ENCODE measurements at places on chromosomes 1 and 21.

- no peak for DNase-seq
Observed at GRCh38 chr1:32063261-32063681, 9.5 kb upstream of the TMEM39B start.

DNA sequence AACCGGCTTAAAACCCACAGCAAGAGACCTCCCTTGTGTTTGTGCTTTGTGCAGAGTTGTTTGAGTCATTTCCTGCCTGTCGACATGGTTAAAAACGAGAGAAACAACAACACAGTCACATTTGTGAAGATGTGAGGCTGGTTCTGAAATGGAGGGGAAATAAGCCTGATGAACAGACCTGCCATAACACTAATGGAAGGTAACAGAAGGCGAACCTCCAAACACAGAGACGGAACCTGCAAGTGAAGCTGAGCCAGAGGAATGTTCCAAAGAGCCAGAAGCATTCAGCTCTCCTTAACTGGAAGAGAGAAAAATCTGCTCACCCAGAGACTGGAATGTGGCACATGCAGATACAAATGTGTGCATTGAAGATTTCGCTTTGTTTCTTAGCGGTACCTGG, 53.2 kb upstream of the RAVER2 start:
- no peak for DNase-seq

DNA sequence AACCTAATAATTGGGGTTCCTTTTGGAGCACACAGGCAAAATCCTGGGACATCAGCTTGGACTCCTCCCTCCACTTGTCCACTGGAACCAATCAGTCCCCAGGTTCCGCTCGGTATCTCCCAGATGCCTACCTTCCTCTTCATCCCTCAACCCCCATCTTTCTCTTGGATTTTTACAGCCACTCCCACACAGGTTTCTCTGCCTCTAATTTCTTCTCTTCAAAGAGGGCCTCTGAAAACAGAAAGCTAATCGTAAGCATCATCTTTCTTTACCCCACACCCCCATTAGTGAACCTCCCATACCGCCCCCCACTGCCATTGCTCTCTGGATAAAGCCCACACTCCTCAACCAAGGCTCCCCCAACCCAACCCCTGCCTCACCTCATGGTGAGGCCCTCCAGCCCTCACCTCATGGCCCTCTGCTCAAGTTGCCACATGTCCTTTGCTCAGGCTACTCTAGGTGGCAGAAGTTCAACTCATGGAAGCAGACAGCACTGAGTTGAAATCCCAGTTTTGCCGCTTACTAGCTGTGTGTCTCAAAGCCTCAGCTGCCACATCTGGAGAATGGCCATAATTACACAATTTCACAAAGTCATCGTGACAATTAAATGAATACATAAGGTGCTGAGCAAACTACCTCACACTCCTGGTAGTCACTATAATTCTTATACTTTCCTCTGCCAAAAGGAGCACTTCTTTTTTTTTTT, 18.1 kb upstream of the WASF2 start:
- no peak for DNase-seq

- no peak for DNase-seq
Observed at GRCh38 chr1:13492711-13493110, 21.1 kb downstream of the LRRC38 start.

DNA sequence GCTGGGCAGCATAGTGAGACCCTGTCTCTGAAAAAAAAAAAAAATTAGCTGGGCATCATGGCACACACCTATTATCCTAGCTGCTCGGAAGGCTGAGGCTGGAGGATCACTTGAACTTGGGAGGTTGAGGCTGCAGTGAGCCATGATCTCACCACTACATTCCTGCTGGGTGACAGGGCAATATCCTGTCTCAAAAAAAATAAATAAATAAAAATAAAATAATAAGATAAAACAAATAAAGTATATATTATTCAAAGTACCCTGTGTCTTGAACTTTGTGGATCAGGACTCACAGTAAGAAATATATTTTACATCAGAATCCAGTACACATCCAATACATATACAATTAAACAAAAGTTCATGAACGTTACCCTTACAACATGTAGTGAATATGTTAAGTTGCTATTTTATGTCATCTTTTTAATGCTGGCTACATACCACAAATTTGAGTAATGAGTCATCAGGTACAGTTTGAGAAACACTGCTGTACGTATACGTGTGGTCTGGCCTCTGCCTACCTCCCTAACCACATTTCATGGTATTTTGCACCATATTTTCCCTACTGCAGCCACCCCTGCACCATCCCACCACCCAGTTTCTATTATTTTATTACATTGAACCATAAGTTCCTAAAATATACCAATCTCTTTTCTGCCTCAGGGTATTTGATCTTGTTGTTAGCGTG, 4.4 kb downstream of the NME7 start:
- no peak for DNase-seq

- DNase-seq = no peak
Observed at GRCh38 chr1:169867012-169867675, 26.6 kb downstream of the SCYL3 start.

DNA sequence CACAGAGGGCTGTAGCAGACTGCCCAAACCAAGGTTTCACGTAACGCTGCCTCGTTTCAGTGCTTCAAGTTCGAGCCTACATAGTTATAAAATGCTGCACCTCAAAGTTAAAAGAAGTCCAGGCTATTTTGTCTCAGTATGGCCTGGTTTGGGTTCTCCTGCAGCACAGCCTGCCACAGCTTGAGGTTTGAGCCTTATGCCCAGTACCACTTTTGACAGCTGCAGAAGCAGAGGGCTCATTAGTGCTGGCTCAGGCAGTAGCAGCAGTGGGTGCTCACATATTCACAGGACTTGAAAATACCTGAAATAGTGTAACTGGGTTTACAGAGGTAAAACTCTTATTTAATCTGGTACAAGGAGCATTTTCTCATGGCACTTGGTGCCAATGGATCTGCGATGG, 15.3 kb downstream of the SPATA46 start:
- DNase-seq = no peak

DNA sequence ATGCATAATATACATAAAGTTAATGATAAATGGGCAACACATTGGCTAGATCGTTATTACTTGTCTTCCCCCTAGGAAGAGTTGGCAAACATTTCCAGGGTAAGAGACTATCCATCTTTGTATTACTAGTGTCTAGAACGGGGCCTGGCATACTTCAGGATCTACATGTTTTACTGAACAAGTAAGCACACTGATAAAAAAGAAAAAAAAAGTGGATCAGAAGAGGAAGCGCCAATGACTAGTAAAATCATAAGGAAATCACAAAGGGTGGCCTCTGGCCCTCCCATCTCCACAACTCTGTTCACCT, 482 bp downstream of the TM2D1 start:
- no peak for DNase-seq
